OCI-LY7 (cell line): ENCODE measurements at places on chromosomes 3 and 15. TPM values are rescaled to one million over a fixed set of nuclear protein-coding genes. Genes with fewer than 3 reads are reported as not detected.

DNA sequence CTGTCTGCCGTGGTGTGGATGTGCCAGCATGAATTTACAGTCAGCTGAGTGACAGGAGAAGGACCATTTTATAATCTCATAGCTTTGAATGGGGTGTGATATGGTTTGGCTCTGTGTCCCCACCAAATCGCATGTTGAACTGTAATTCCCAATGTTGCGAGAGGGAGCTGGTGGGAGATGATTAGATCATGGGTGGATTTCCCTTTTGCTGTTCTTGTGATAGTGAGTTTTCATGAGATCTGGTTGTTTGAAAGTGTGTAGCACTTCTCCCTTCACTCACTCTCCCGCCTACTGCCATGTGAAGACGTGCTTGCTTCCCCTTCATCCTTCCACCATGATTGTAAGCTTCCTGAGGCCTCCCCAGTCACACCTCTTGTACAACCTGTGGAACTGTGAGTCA is 111.9 kb upstream of the CHD2 start:
- DNase-seq: no peak

- DNase-seq: no peak
Measured at GRCh38 chr3:177150970-177151627, 46.2 kb downstream of the TBL1XR1 start.

GRCh38 chr3:29183346-29184087 is 97.4 kb upstream of the RBMS3 start:
- DNase-seq: no peak

GRCh38 chr3:111545349-111545748 is 3.4 kb downstream of the CD96 start:
- DNase-seq: no peak

SENP8 gene
- 3.9 and 4.6 TPM in 2 replicates for total RNA-seq
